ENCODE measurements at places on chromosomes 5 and 9.
A peak's percentile ranks its signal among the peaks of the same experiment; 100 is the strongest.

DNA sequence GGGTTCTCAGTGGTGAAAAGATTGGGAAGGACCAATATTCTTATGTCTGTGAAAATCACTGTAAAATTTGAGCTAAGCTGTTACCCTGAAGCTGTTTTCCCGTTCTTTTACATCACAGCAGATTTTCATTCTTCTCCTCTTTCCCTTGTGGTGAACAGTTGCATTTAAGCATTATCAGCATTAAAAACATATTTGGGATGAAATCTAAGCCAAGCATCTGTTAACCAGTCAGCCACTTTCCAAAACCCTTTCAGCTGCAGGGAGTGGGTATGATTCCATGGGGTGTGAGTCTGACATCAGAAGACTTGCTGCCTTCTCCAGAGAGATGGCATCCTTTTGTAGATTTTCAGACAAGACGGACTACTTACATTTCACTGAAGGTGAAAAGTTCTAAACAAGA, 97.2 kb downstream of the TRIO start:
- DNase-seq = no peak

DNA sequence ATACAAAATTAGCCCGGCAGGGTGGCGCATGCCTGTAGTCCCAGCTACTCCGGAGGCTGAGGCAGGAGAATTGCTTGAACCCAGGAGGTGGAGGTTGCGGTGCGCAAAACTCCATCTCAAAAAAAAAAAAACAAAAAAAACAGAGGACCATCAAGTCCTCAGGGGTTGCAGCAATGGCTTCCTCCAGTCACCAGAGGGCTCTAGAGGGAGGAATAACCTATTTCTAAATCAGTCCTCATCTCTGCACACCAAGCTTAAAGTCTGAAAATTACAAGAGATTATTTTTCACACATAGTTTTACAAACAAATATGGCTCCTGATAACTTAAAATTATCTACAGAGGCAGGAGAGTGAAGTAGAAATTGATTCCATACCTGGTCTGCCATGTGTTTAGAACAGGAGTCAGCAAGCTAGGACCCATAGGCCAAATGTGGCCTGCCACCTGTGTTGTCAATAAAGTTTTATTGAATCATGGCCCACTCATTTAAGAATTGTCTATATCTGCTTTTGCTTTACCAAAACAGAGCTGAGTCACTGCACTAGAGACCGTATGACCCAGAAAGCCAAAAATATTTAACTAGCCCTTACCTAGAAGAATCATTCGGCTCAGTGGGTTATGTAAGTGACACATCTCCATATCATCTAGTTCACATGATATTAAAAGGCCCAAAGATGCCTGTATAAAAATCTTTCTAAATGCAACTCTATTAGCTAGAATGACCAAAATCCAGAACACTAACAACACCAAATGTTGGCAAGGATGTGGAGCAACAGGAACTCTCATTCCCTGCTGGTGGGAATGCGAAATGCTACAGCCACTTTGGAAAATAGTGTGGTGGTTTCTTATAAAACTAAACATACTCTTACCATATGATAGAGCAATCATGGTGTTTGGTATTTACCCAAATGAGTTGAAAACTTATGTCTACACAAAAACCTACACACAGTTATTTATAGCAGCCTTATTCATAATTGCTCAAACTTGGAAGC, 207.7 kb downstream of the FRMD3 start:
- no peak for DNase-seq

DNA sequence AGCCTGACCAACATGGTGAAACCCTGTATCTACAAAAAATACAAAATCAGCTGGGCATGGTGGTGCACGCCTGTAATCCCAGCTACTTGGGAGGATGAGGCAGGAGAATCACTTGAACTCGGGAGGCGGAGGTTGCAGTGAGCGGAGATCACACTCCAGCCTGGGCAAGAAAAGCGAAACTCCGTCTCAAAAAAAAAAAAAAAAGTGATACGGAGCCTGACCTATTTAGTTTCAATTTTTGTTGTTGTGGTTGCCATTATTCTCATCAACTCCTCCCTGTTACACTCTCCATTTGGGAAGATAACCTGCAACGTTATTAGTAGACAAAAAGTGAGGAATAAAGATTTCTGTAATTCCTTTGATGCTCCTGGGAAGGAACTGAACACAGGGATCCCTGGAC, 1.3 kb downstream of the STOM start:
- DNase-seq = no peak

- DNase-seq = no peak
These were observed 103.3 kb downstream of the ESM1 start for GRCh38 chr5:54882101-54882500.

DNA sequence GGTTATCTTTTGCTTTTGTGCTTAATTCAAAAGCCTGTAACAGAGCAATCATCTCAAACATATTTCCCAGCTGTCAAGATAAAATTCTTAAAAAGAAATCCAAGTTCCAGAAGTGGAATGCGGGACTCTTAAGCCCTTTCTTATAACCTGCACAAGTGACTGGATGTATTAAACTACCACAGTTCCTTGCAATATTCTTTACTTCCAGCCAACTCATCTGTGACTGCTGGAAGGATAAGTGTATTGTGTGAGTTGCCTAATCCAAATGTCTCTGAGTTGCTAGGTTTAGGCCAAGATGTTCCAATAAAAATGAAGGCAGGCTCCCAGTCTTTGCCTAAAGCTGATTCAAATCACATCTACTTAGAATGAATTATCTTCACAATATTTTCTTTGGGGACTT, 159.2 kb upstream of the SLC24A2 start:
- DNase-seq = no peak

DNA sequence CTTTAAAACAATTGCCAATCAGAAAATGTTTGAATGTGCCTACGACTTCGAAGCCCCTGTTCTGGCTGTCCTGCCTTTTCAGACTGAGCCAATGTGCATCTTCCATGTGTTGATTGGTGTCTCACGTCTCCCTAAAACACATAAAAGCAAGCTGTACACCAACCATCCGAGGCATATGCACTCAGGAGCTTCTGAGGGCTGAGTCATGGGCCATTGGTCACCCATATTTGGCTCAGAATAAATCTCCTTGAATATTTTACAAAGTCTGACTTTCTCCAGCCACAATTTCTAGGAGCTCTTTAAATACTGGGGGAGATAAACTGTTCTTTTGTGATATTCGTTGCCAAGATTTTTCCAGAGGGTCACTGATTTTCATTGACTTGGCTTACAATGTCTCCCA, 53.9 kb downstream of the C9orf57 start:
- DNase-seq = no peak

DNA sequence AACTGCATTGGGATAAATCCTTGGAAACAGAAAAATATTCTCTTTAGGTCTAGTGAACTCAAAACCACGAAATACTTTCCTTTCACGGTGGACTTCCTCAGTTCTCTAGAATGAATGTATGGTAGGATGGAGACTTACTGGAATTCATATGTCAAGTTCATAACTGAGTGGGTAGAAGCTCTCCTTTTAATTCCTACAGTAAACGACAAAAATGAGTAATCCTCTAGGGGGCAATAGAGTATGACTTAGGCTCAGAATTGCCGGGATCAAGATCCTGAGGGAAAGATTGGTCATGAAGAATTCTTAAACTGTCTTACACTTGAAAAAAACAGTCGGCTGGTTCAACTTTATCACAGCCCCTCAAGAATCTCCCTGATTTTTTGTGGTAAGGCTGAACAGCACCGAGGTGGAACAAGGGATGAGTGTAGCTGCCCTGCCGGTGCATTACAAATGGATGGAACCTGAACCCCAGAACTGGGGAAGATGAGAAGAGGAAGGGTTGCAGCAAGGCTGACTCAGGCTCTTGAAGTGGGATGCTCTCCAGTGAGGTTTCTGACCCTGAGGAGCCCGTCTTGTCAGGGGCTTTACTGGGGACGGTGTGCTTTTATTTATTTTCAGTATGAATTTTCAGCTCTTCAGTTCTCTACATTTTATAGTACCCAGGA, 14.0 kb upstream of the LOX start:
- DNase-seq = peak; percentile 68
